ENCODE measurements at places on chromosomes 11 and 22. TPM values are rescaled to one million over a fixed set of nuclear protein-coding genes. Genes with fewer than 3 reads are reported as not detected.

GRCh38 chr11:13721760-13722159 lies 53.3 kb downstream of the FAR1 start:
- H3K4me1 ChIP-seq: peaks cover 4% of the 10 kb centered on the region
- no peaks in the 10 kb centered on the region for H3K27me3 ChIP-seq
- H3K27ac ChIP-seq: no peak overlapping the region
- peaks cover 15% of the 10 kb centered on the region for H3K36me3 ChIP-seq

DNA sequence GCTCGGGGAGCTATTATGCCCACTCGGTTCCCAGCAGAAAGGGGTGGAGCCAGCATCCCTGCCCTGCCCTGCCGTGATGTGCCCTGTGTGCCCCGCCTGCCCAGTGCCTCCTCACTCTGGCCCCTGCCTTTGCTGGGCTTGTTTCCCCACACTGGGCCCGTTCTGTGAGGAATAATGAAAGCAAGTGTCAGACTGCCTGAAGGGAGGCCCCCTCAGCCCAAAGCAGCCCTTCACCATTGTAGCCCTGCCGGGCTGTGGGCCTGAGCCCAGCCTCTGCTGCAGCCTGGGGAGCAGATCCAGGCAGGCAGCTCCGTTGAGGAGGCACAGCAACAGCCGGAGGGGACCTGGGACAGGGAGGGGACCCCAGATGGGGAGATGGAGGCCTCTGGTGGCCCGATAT lies 20.2 kb upstream of the NEFH start:
- H3K4me3 ChIP-seq: no peak overlapping the region
- no peaks in the 10 kb centered on the region for H3K27me3 ChIP-seq
- no peak overlapping the region for H3K27ac ChIP-seq

The MAP6 gene
- 57.7 TPM for total RNA-seq

The SLC15A3 gene
- total RNA-seq: 7.4 TPM

DNA sequence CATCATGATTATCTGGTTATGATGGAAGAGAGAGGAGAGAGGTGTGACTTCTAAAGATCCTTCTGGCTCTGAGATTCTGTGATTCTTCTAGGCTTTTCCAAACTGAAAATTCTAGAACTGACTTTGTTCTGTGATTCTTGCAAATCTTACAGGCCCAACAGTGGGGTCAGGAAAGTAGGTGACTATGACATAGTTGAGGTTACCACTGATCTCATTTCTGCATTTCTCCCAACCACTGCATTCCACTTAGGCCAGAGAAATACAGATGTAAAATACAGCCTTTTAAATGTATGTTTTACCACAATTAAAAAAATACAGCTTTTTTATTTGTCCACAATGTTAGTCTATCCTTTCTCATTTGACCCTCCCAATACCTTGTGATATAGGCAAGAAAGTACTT lies 83.7 kb downstream of the STIM1 start:
- no peak overlapping the region for H3K27ac ChIP-seq
- no peaks in the 10 kb centered on the region for H3K4me1 ChIP-seq
- no peaks in the 10 kb centered on the region for H3K27me3 ChIP-seq
- H3K36me3 ChIP-seq: peaks cover 2% of the 10 kb centered on the region

The VPREB1 gene
- total RNA-seq: not detected

- no peak for DNase-seq
- no peak overlapping the region for H3K27ac ChIP-seq
- H3K36me3 ChIP-seq: no peaks in the 10 kb centered on the region
- no peaks in the 10 kb centered on the region for H3K27me3 ChIP-seq
- H3K4me3 ChIP-seq: no peak overlapping the region
- peaks cover 4% of the 10 kb centered on the region for H3K4me1 ChIP-seq
Measured at GRCh38 chr11:113952070-113952469, 22.8 kb upstream of the HTR3A start.

The TUG1 gene
- total RNA-seq: 120 TPM

- H3K4me3 ChIP-seq: no peak overlapping the region
- DNase-seq: no peak
- peaks cover 9% of the 10 kb centered on the region for H3K27me3 ChIP-seq
- H3K27ac ChIP-seq: no peak overlapping the region
Measured at GRCh38 chr22:31302006-31302405, 9.7 kb upstream of the PIK3IP1 start.

- no peak for DNase-seq
- peaks cover 13% of the 10 kb centered on the region for H3K36me3 ChIP-seq
- no peak overlapping the region for H3K4me3 ChIP-seq
Measured at GRCh38 chr11:57315491-57315890, 9.3 kb downstream of the TNKS1BP1 start.

The TRIM44 gene
- 71.1 TPM for total RNA-seq

DNA sequence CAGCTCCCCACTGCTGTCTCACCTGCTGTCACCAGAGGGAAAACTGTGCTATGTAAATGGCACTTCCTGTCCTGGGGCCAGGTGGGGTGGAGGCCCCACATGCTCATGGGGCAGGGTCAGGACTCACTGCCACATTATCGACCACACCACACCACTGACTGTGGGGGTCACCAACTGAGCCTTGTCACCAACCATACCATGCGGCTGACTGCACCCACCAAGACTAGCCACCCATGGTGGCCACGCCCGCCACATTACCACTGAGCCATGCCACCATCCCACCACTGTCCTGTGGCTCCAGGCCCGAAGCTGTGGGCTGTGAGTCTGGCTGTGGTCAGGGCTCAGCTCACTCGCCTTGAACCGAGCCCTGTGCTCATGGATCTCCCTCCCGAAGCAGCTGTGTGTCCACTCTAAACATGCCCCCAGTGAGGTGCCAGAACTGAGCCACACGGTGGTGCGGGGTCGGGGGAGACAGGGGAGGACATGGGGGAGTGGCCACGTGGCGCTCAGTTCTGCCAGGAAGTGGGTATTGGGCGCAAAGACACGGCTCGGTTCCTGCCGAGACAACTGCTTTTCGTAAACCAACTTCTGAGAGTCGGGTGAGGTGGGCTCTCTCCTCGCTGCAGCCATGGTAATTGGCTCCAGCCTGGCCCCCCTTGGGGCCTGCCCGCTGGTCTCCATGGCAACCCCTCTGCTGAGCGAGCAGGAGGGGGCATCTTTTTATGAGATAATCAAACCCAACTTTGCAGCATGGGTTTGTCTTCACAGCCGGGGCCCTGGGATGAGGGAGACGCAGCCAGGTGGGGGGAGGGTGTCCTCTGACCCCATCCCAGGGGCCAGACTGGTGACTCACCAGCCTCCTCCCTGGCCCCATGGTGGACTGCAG lies 23.2 kb downstream of the RTN4R start:
- no peaks in the 10 kb centered on the region for H3K27me3 ChIP-seq
- DNase-seq: no peak
- H3K27ac ChIP-seq: peak overlapping the region; percentile 96
- peaks cover 48% of the 10 kb centered on the region for H3K4me1 ChIP-seq

The MFNG gene
- total RNA-seq: 3.2 TPM

DNA sequence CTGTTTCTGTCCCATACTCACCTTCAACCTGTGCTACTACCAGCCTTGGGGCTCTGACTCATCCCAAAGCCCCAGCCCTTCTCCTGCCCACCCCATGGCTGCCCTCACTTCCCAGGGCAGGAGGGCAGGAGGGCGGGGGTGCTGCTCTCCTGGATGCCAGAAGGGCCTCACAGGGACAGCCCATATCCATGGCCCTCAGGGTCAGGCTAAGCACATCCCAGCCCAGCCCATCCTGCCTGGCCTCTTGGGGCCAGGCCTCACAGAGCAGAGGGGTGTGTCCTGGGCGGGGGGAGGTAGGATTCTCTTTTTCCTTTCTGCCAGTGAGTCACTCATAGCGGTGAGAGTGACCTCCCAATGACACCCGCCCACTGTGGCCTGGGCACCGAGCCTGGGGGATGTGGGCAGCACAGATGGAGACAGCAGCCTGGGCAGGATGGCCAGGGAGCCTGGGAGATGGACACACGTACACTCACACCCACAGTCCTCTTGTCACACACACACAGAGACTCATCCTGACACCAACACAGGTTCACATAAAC lies 2.4 kb downstream of the LTBP3 start:
- no peak overlapping the region for H3K27ac ChIP-seq
- H3K4me1 ChIP-seq: peaks cover 57% of the 10 kb centered on the region
- H3K27me3 ChIP-seq: peaks cover 31% of the 10 kb centered on the region
- H3K36me3 ChIP-seq: no peaks in the 10 kb centered on the region
- no peak for DNase-seq
- peak overlapping the region; percentile 69 for H3K4me3 ChIP-seq

GRCh38 chr11:44608991-44609782 lies 43.7 kb downstream of the CD82 start:
- H3K36me3 ChIP-seq: no peaks in the 10 kb centered on the region
- H3K4me1 ChIP-seq: peaks cover 13% of the 10 kb centered on the region
- no peak for DNase-seq

DNA sequence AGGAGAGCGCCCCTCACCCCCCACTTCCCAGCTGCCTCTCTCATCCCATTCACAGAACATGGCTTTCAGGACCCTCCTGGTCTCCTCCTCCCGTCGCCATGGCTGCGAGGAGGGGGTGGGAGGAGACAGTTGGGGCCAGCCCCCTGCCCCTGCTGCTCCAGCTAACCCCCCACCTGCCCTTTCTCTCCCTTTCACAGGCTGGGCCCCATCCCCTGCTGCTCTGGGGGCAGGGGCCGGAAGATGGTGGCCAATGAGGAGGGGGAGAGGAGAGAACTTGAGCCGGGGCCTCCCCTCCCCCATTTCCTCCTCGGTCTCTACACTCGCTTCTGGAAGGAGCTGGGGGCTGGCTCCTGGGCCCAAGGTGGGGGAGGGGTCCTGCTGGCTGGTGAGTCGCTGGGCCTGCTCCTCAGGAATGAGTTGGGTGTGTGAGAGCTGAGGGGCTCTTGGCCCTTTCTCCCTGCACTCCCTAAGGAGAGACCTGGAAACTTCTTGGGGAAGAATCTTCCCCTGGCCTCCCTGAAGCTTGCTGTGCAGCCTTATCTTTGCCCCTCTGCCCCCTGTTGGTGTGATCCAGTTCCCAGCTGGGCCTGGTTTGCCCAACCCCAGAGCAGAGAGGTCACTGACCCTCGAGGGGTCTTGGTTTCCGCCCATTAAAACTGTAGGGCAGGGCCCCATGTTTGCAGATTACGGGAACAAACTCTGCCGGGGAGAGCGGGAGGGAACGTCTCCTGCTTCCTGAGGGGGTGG lies 10.2 kb downstream of the YPEL4 start:
- H3K36me3 ChIP-seq: peaks cover 23% of the 10 kb centered on the region
- H3K27ac ChIP-seq: peak overlapping the region; percentile 98
- peak; percentile 92 for DNase-seq
- H3K27me3 ChIP-seq: peaks cover 15% of the 10 kb centered on the region
- peaks cover 58% of the 10 kb centered on the region for H3K4me1 ChIP-seq

DNA sequence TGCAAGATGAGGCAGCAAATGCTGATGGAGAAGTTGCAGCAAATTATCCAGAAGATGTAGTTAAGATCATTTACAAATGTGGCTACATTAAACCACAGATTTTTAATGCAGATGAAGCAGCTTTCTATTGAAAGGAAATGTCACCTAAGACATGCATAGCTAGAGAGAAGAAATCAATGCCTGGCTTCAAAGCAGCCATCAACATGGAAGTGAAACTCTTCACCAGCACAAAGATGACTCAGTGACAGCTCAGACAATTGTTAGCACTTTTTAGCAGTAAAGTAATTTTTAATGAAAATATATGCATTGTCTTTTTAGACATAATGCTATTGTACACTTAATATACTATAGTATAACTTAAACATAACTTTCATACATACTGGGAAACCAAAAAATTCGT lies 71.4 kb downstream of the FANCF start:
- peaks cover 4% of the 10 kb centered on the region for H3K4me1 ChIP-seq
- H3K27ac ChIP-seq: no peak overlapping the region
- no peaks in the 10 kb centered on the region for H3K27me3 ChIP-seq
- H3K4me3 ChIP-seq: no peak overlapping the region

DNA sequence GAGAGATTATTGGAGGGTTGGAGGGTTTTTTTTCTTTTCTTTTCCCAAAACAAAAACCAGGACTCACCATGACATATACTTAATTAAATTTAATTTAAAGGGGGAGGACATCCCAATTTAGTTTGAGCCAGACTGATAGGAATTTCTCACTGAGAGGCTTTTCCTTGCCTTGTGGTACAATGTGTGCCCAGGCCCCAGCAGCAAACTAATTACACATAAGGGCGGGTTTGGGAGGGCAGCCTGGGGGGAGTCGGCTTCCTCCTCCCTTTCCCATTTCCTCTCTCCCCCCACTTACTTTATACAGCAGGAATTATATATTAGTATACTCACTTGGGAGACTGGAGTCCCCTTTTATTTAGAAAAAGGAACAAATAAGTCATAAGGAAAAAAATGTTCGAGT lies 2.9 kb downstream of the TEAD1 start:
- DNase-seq: no peak
- H3K27ac ChIP-seq: peak overlapping the region; percentile 60
- no peaks in the 10 kb centered on the region for H3K36me3 ChIP-seq
- H3K4me1 ChIP-seq: peaks cover 70% of the 10 kb centered on the region
- no peaks in the 10 kb centered on the region for H3K27me3 ChIP-seq

GRCh38 chr11:120517801-120518291 lies 6.3 kb downstream of the GRIK4 start:
- no peaks in the 10 kb centered on the region for H3K36me3 ChIP-seq
- H3K4me1 ChIP-seq: peaks cover 13% of the 10 kb centered on the region
- H3K27me3 ChIP-seq: peaks cover 34% of the 10 kb centered on the region
- H3K27ac ChIP-seq: no peak overlapping the region
- H3K4me3 ChIP-seq: no peak overlapping the region

- no peaks in the 10 kb centered on the region for H3K4me1 ChIP-seq
- no peak for DNase-seq
Measured at GRCh38 chr22:47788461-47788860, 1026.0 kb downstream of the TBC1D22A start.

- peaks cover 14% of the 10 kb centered on the region for H3K36me3 ChIP-seq
- H3K27ac ChIP-seq: peak overlapping the region; percentile 8
- H3K4me3 ChIP-seq: peak overlapping the region; percentile 70
- no peaks in the 10 kb centered on the region for H3K27me3 ChIP-seq
Measured at GRCh38 chr11:94771390-94771789, 3.2 kb downstream of the AMOTL1 start.

The POLR2F gene
- 137 TPM for total RNA-seq

- no peaks in the 10 kb centered on the region for H3K36me3 ChIP-seq
- H3K27me3 ChIP-seq: peaks cover 5% of the 10 kb centered on the region
- no peak overlapping the region for H3K27ac ChIP-seq
- DNase-seq: no peak
Measured at GRCh38 chr11:7903940-7904339, 27.1 kb downstream of the OR10A6 start.

GRCh38 chr11:79919350-79919749 lies 478.5 kb upstream of the TENM4 start:
- no peak for DNase-seq
- no peaks in the 10 kb centered on the region for H3K36me3 ChIP-seq
- no peaks in the 10 kb centered on the region for H3K27me3 ChIP-seq

DNA sequence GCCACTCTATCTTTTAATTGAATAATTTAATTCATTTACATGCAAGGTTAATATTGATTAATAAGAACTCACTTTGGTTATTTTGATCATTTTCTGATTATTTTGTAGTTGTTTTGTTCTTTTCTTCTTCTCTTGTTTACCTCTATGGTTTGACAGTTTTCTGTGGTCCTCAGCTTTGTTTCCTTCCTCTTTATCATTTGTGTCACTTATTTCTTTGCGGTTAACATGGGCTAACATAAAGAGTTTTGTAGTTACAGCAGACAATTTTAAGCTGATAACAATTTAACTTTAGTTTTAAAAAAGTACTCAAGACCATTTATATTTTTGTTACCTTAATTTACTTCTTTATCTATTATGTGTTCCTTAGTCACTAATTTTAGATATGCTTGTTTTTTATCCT lies 1032.8 kb upstream of the RAG2 start:
- no peak for DNase-seq
- no peaks in the 10 kb centered on the region for H3K27me3 ChIP-seq
- no peak overlapping the region for H3K27ac ChIP-seq
- H3K4me3 ChIP-seq: no peak overlapping the region

GRCh38 chr11:870127-870413 lies 27.4 kb downstream of the TSPAN4 start:
- no peak overlapping the region for H3K4me3 ChIP-seq
- no peaks in the 10 kb centered on the region for H3K27me3 ChIP-seq
- no peaks in the 10 kb centered on the region for H3K4me1 ChIP-seq
- H3K27ac ChIP-seq: peak overlapping the region; percentile 43
- no peak for DNase-seq
- peaks cover 3% of the 10 kb centered on the region for H3K36me3 ChIP-seq

The ZNF70 gene
- 11.4 TPM for total RNA-seq
